ENCODE measurements at places on chromosomes 13 and 19.
A peak's percentile ranks its signal among the peaks of the same experiment; 100 is the strongest.

- no peak for DNase-seq
These were observed 10.8 kb upstream of the HSPH1 start for GRCh38 chr13:31172535-31172934.

DNA sequence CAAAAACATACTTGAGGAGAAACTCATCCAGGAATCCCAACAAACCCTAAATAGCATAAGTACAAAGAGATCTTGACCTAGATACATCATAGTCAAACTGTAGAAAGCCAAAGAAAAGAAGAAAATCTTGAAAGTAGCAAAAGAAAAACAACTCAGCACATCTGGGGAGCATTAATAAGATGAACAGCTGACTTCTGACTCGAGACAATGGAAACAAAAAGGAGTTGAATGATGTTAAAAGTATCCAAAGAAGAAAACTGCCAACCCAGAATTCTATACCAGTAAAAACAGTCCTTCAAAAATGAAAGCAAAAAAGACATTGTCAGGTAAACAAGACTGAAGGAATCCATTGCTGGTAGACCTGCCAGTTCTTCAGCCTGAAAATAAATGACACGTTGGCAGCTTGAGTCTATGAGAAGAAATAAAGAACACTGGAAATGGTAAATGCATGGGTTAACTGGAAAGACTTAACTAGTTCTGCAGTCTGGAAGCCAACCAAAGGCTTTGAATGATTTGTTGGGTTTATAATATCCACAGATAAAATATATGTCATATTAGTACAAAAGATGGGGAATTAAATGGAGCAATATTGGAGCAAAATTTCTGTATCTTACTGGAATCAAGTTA lies 46.8 kb downstream of the TSSK6 start:
- DNase-seq: no peak

GRCh38 chr13:37241786-37242185 lies 136.3 kb upstream of the CSNK1A1L start:
- DNase-seq: no peak

GRCh38 chr13:43153436-43154090 lies 130.2 kb downstream of the DNAJC15 start:
- no peak for DNase-seq

DNA sequence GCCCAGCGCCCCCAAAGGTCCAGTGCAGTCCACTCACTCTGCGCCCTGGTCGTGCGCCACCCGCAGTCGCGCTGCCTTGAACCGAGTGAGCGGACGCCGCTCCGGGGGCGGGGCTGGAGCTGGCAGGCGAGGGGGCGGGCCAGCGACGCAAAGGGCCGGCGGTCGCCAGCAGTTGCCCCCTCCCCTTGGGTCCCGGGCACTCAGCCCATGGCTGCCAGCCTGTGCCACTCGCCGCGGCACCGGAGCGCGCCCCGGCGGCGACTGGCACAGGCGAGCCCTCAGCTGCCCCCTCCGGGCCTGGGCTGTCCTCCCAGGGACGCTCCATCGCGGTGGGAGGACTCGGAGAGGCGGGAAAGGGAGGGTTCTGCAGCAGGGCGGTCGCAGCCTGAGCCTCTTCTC lies at the start of gene S1PR5:
S1PR5 (minus strand) TSS at position 87 of the 399 bp plus-strand sequence. CDS start 2,436 bp downstream, outside the sequence.
- DNase-seq: peak; percentile 88
